ENCODE measurements at places on chromosomes 5 and 9.

DNA sequence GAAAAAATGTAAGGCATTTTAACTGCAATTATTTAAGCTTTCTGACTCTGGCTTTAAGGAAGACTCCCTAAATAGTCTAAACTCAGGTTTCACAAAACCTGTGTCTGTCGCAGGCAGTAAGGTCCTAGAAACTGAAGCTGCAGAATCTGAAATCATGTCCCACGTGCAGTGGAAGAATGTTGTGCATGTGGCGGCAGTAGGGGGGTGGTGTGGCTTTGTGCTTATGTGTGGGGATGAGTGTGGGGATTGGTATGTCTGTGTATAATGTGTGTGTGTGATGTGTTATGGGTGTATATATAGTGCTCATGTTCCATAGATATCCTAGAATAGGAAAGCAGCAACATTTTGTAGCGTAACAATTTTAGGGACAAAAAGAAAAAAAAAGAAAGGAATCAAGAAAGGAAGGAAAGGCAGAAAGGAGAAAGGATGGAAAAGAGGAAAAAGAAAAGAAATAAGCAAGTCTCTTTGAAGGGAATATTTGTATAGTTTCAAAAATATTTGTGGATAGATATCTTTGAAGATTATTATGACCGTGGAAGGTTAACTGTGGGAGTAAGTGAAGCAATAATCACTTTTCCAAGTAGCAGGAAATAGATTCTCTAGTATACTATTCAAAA lies 6.6 kb downstream of the ANKDD1B start:
- no peak for DNase-seq

DNA sequence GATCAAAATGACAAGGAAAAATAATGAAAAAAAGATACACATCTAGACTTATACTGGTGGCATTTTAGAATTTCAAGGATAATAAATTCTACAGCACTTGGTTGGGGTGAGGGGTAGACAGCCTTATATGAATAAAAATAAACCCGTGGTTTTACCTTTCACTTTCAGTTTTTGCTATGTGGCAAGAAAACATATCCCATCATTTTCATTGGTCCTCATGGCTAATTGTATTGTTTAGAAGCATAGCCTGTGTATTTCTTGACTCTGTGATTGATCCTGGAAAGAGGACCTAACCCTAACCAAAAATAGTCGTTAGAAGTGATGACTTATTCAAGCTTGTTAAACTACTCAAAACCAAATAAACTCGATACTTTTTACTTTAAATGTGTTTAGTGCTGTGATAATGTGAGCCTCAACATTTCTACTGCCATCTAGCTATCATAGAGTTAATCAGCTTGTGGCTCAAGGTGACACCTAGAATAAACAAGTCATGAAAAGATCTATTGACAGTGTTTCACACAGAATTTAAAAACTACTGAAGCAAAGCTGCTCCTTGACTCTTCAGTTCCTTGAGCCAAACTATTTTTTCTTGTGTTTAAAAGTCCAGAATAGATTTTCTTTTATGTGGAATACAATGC lies 153.3 kb upstream of the IZUMO3 start:
- no peak for DNase-seq

DNA sequence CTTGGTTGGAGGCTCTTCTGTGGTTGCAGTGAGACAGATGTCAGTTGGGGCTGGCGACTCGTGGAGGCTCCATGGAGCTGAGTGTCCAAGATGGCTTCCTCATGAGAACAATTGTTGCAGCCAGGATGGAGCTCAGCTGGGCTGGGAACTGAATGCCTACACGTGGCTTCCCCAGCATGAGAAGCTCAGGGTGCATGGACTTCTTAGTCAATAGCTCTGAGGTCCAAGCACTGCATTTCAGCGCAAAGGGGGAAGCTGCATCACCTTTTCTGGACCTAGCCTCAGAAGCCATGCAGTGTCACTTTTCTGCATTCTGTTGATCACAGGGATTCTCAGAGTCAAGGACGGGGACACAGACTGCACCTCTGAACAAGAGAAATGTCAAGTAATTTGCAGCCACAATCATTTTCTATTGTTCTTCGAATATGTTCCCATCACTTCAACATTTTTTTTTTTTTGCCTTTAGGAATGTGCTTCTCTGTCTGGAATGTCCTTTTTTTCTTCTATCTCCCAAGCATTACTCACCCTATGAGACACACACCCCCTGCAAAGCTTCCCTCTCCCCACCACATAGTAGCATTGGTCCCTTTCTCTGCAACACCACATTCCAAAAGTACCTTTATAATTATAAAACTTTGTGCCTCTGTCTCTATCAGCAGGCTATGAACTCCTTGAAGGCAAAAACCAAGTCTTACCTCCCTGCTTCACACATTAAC lies 57.5 kb upstream of the STK32A start:
- DNase-seq, result no peak

- DNase-seq, result no peak
Measured at GRCh38 chr9:8473244-8474020, 673.9 kb upstream of the DMAC1 start.

DNA sequence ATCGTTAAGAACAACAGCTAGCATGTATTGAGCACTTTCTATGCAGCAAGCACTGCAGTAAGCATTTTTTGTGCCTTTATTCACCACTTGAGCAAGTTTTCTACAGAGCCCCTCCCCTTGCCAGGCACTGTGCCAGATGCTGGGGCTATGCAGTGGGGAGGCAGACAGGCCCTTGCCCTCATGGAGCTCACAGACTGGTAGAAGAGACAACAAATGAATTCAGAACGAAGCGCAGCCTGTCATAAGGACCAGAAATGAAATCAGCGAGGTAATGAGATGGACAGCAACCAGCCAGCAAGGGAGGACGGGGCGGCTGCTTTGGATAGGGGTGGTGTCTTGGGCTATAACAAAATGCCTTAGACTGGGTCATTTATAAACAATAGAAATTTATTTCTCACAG lies 68.8 kb downstream of the C9orf50 start:
- no peak for DNase-seq

GRCh38 chr5:89179731-89180130 lies 296.7 kb upstream of the MEF2C start:
- DNase-seq, result no peak
